Stimulated activated CD8-positive, alpha-beta memory T cell treated with anti-CD3 and anti-CD28 coated beads, Interleukin-4, amount 100 ng/mL, for 1 hour (primary cell): ENCODE measurements at places on chromosomes 11 and 22.

- no peak for DNase-seq
Observed at GRCh38 chr11:72116019-72116755, 3.7 kb upstream of the ANAPC15 start.

DNA sequence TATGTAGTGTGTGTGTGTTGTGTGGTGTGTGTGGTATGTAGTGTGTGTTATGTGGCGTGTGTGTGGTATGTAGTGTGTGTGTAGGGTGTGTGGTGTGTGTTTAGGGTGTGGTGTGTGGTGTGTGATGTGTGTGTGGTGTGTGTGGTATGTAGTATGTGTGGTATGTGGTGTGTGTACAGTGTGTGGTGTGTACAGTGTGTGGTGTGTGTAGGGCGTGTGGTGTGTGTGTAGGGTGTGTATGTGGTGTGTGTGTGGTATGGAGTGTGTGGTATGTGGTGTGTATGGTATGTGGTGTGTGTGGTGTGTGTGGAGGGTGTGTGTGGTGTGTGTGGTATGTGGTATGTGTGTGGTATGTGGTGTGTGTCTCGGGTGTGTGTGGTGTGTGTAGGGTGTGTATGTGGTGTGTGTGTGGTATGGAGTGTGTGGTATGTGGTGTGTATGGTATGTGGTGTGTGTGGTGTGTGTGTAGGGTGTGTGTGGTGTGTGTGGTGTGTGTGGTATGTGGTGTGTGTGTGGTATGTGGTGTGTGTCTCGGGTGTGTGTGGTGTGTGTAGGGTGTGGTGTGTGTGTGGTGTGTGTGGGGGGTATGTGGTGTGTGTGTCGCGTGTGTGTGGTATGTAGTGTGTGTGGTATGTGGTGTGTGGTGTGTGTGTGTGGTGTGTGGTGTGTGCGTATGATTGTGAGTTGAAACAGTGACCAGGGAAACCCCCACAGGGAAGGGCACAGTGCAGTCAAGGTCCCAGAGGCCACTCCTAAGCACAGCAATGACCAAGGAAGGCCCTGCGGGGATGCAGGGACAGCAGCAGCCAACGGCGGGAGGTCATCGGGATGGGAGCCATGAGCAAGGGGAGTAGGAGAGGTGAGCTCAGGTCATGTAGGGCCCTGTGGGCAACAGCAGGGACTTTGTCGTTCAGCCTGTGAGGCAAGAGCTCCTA lies 2.9 kb upstream of the PPP6R2 start:
- no peak for DNase-seq

GRCh38 chr11:62682518-62682917 lies 3.6 kb upstream of the UBXN1 start:
- DNase-seq, result no peak

- no peak for DNase-seq
Observed at GRCh38 chr11:114964676-114965214, 286.4 kb downstream of the NXPE2 start.
